ENCODE measurements at places on chromosomes 3 and 15. TPM values are rescaled to one million over a fixed set of nuclear protein-coding genes. Genes with fewer than 3 reads are reported as not detected.
A peak's percentile ranks its signal among the peaks of the same experiment; 100 is the strongest.

Gene MESP2
- not detected for total RNA-seq

DNA sequence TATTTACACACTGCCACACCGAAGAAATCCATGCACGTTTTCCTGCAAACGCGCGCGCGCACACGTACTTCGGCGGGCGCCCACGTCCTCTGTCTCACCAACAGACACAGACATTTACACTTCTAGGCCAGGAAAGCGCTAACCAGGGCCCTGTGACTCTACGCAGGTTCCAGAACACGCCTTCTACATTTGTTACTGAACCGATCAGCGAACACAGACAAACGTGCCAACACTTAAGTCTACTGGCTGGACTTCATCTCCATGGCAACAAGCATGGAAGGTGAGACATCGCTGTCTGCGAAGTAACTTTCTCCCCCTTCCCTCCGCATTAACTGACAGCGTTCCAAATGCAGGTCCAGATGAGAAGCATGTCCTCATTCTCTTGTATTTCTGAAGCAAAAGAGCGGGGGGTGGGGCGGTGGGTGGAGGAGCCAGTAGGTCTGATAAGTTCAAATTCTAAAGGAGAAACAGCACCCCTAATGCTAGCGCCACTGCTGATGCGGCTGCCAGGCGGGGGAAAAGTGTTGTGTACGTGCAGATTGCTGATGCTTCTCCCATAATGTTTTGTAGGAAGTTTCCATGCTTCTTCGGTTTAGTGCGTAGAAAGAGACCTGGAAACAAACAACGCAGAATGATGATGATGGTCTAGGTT lies at the start of gene CTXN2:
Gene CTXN2, plus strand, starts transcription at position 92 of the 652 bp plus-strand sequence. CDS start 9,636 bp downstream, outside the sequence.
- H3K4me1 ChIP-seq = no peaks in the 10 kb centered on the region
- no peak within 1 kb of the TSS for H3K27ac ChIP-seq
- peaks cover 4% of the 10 kb centered on the region for H3K27me3 ChIP-seq
- no peaks in the 10 kb centered on the region for H3K36me3 ChIP-seq

GRCh38 chr3:38115645-38116427 lies 21.1 kb downstream of the ACAA1 start:
- no peak overlapping the region for H3K27ac ChIP-seq
- H3K4me3 ChIP-seq = no peak overlapping the region
- DNase-seq = no peak
- H3K36me3 ChIP-seq = peaks cover 14% of the 10 kb centered on the region
- H3K4me1 ChIP-seq = no peaks in the 10 kb centered on the region
- H3K27me3 ChIP-seq = no peaks in the 10 kb centered on the region

Gene NRROS
- total RNA-seq = 3.0 TPM

DNA sequence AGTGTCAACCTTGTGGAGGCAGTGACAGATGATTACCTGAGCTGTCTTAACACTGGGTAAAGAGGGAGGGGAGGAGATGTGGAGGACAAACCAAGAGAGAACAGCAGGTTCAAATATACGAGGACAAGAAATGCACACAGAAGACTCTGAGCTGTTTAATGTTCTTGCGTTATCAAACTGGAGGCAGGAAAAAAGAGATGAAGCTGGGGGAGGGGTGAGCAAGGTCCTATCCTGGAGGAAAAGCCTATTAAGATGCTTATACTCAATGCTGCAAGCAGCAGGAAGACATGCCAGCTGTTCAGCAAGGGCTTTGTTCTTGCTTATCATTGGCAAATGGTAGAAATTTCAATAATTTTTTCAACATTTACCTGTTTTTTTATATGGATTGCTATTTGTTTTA lies 345.7 kb upstream of the TRIM42 start:
- H3K27me3 ChIP-seq = no peaks in the 10 kb centered on the region
- H3K4me1 ChIP-seq = no peaks in the 10 kb centered on the region
- H3K27ac ChIP-seq = no peak overlapping the region
- no peak for DNase-seq
- H3K36me3 ChIP-seq = no peaks in the 10 kb centered on the region

- H3K4me1 ChIP-seq = no peaks in the 10 kb centered on the region
- no peaks in the 10 kb centered on the region for H3K27me3 ChIP-seq
- peak overlapping the region; percentile 97 for H3K27ac ChIP-seq
- DNase-seq = peak; percentile 72
Measured at GRCh38 chr3:18425641-18426257, 610 bp upstream of the SATB1 start.

DNA sequence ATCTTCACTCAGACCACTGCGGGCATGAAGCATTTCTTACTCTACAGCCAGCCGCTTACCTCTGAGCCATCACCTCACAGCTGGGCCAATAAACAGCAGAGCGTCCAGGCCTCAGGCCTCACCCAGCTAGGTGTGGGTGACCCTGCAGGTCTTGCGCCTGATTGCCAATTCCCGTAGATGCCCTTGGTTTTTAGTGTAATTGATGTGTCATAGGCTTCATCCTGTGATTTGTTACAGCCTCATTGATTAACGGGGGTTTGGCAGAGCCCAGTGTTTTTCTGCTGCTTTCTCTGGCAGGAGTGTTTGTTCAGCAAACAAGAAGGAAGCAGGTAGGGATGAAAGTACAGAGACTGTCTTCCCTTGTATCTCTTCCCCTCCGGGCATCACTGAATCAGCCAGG lies 49.6 kb upstream of the BNIP2 start:
- no peaks in the 10 kb centered on the region for H3K4me1 ChIP-seq
- DNase-seq = no peak
- H3K27me3 ChIP-seq = no peaks in the 10 kb centered on the region
- H3K36me3 ChIP-seq = no peaks in the 10 kb centered on the region
- H3K4me3 ChIP-seq = no peak overlapping the region
- no peak overlapping the region for H3K27ac ChIP-seq

DNA sequence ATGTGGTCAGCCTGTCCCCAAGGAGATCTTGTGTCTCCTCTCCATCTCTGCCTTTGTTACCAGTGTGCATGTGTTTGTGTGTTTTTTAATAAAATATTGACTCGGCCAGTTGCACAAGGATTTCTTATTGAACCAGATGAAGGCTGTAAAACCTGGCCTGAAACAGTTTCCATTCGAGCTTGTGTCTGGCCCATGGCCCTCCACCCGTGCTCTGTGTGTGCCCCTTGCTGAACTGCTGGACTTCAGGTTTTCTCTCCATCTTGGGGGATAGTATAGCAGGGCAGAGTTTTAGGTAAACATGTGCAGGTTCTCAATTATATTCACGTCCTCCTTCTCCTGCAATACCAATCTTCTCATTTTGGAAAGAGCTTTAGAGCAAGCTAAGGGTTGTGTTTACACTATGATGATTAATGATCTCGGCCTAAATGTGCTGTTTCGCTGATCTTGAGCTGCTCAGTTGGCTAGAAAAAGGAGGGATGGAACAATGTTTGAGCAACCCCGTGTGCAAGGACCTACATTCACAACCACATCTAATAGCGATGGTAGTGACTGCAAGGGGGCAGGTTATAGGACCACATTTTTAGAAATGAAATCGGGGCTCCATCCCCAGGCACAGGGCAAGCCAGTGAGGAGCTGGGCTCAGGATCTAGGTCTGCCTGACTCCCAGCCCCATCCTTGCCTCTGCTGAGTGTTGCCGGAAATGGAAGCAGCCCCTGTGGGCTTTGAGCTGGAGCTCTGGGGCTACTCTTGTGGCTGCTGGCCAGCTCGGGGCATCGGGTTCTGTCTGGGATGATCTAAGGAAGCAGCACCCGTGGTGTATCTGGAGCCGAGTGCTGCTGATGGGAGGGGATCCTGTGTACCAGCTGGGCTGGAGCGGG lies 47.7 kb downstream of the CMTM6 start:
- H3K27me3 ChIP-seq = no peaks in the 10 kb centered on the region
- H3K27ac ChIP-seq = no peak overlapping the region
- H3K4me3 ChIP-seq = no peak overlapping the region
- no peak for DNase-seq
- no peaks in the 10 kb centered on the region for H3K4me1 ChIP-seq

Gene DUOXA2
- total RNA-seq = not detected

Gene ZIC1
- total RNA-seq = 7.3 TPM

Gene LMCD1
- 411 TPM for total RNA-seq

DNA sequence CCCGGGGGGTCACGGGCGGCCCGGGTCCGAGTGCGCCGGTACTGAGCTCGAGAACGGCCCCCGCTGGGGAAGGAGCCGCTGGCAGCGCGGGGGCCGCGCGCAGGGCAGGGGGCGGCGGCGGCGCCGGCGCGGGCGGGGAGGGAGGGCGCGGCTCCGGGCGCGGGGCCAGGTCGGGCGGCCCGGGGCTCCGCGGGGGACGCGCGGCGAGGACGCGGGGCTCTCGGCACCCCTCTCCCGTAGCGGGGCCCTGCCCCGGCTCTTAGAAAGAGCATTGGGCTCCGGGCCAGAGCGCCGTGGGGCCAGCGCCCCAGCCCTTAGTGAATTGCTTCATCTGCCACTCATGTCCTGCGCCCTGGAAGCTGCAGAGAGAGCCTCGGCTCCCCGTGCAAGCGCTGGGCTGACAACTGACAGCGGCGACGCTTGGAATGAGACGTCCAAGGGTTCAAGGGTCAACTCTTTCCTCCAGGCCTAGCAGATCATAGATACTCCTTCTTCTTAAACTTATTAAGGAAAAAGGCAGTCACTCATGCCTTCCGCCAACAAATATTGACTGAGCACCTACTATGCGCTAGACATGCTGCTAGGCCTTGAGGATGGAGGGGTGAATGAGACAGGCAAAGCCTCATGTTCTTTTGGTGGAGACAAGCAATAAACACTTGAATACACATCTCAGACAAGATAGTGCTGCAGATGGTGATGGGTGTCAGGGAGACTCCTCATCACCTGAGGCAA lies 140.8 kb downstream of the SMAD6 start:
- peak overlapping the region; percentile 71 for H3K27ac ChIP-seq
- H3K4me1 ChIP-seq = peaks cover 5% of the 10 kb centered on the region

Gene SUSD5
- total RNA-seq = 0.71 TPM

DNA sequence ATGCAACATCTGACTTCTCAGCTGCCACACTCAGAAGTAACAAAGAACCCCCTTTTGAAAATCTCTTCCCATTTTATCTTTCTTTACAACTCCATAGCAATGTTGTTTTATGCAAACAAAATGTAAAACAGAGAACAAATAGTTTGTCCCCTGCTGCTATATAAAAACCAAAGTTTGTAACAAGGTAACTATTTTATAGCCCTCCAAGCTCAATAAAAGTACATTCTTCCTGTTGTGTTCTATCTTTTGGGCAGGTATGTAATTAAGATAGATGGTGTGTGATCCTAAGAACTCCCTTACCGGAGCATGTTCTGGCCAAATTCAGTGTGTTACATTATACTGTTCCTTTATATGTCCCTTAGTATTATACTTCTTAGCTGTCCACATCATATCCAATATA lies 12.6 kb upstream of the CGNL1 start:
- H3K4me3 ChIP-seq = no peak overlapping the region
- no peak for DNase-seq
- no peaks in the 10 kb centered on the region for H3K4me1 ChIP-seq
- no peak overlapping the region for H3K27ac ChIP-seq
- no peaks in the 10 kb centered on the region for H3K36me3 ChIP-seq

Gene FBXO22
- 13.9 TPM for total RNA-seq

- no peak overlapping the region for H3K4me3 ChIP-seq
- H3K27me3 ChIP-seq = no peaks in the 10 kb centered on the region
- DNase-seq = no peak
- H3K4me1 ChIP-seq = no peaks in the 10 kb centered on the region
- H3K36me3 ChIP-seq = no peaks in the 10 kb centered on the region
- no peak overlapping the region for H3K27ac ChIP-seq
Measured at GRCh38 chr3:59456852-59457485, 407.1 kb upstream of the CFAP20DC start.

DNA sequence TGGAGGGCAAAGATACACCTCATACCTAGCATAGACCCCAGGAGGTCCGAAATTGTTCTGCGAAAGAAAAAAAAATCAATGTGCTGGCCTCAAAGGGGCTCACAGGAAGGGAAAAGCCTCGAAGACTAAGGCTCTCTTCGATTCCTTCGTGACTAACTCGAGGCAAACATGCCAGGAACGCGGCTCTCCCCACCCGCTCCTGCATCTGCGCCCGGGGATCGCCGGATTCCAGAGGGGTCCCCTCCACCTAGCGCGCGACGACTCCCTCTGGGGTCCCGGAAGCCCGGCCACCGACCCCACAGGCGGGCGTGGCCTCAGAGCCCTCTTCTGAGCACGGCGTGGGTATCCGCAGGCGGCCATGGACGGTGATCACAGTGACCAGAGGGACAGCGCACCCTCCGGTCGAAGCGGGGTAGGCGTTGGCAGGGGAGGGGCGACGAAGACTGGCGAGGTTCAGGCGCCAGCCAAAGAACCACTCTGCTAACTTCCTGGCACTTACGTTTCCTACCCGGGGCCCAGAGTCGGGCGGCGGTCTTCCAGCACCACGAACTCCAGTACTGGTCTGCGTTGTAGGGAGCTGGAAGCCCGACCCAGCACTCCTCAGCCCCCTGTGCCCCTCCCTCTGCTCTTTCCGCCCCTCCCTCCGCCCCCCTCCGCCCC lies 515 bp upstream of the EIF3J start:
- H3K4me1 ChIP-seq = peaks cover 34% of the 10 kb centered on the region
- H3K4me3 ChIP-seq = peak overlapping the region; percentile 98
- peaks cover 58% of the 10 kb centered on the region for H3K36me3 ChIP-seq
- peak; percentile 84 for DNase-seq

Gene GABRR3
- total RNA-seq = not detected

- no peak for DNase-seq
- H3K4me3 ChIP-seq = no peak overlapping the region
- no peak overlapping the region for H3K27ac ChIP-seq
- no peaks in the 10 kb centered on the region for H3K36me3 ChIP-seq
- H3K4me1 ChIP-seq = peaks cover 25% of the 10 kb centered on the region
Measured at GRCh38 chr15:76158226-76158625, 98.4 kb downstream of the TMEM266 start.

GRCh38 chr3:105773291-105773690 lies 95.5 kb downstream of the CBLB start:
- DNase-seq = no peak
- no peaks in the 10 kb centered on the region for H3K27me3 ChIP-seq
- no peak overlapping the region for H3K27ac ChIP-seq
- no peaks in the 10 kb centered on the region for H3K4me1 ChIP-seq
- no peak overlapping the region for H3K4me3 ChIP-seq
- H3K36me3 ChIP-seq = peaks cover 7% of the 10 kb centered on the region

Gene LRRC3B
- total RNA-seq = 1.1 TPM
